ENCODE measurements at places on chromosomes 4 and X. TPM values are rescaled to one million over a fixed set of nuclear protein-coding genes. Genes with fewer than 3 reads are reported as not detected.

The ATP6AP2 gene
- 104 TPM for total RNA-seq

The CSAG3 gene
- not detected for total RNA-seq

The PNMA5 gene
- total RNA-seq: not detected

The FAAH2 gene
- total RNA-seq: not detected

The ZCCHC18 gene
- total RNA-seq: 1.8 TPM

The DMRTC1 gene
- total RNA-seq: not detected

The MAGEC2 gene
- not detected for total RNA-seq

The AFM gene
- total RNA-seq: not detected

The FMR1NB gene
- total RNA-seq: not detected

The FAM13A gene
- 25.4 TPM for total RNA-seq

The VCX2 gene
- total RNA-seq: not detected
